ENCODE measurements at places on chromosomes 5 and 9. TPM values are rescaled to one million over a fixed set of nuclear protein-coding genes. Genes with fewer than 3 reads are reported as not detected.
A peak's percentile ranks its signal among the peaks of the same experiment; 100 is the strongest.

- H3K4me3 ChIP-seq: no peak overlapping the region
- DNase-seq: no peak
- H3K27ac ChIP-seq: no peak overlapping the region
- no peaks in the 10 kb centered on the region for H3K36me3 ChIP-seq
Measured at GRCh38 chr9:101508211-101508610, 25.4 kb upstream of the RNF20 start.

Gene NPR3
- total RNA-seq: 2.0 TPM

DNA sequence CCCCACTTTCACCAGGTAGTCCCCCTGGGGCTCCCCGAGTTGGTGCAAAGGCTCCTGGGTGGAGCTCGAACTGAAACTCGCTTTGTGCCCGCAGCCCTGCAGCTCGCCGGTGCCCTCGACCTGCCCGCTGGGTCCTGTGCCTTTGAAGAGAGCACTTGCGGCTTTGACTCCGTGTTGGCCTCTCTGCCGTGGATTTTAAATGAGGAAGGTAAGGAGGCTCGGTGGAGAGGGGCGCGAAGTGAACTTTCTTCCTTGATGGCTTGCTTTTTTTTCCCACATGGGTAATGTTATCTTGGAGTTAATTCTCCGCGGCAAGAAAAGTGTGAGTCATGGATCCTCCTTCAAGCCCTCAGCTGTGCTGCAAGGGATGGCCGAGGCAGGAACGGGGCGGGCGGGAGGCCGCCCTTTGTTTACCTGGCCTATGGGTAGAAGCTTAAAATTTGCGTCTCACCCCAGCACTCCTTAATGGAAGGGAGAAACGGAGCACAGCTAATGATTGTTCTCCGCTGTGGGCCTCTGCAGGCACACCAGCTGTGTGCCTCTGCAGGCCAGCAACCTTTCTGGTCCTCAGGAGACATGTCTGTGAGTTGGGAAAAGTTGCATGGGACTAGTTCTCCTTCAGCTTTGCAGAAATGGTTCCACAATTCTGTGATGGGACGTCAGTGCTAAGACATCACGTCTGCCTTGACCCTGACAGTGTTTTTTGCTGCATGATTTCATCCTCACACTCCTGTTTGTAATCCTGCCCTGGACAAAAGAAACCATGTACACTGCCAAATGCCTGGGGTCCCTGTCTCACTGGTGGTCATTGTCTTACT, 1.1 kb downstream of the MAMDC2 start:
- no peak for DNase-seq
- peak overlapping the region; percentile 62 for H3K4me3 ChIP-seq
- H3K27me3 ChIP-seq: no peaks in the 10 kb centered on the region
- H3K4me1 ChIP-seq: peaks cover 28% of the 10 kb centered on the region

Gene WNT8A
- not detected for total RNA-seq

- no peaks in the 10 kb centered on the region for H3K36me3 ChIP-seq
- no peak overlapping the region for H3K27ac ChIP-seq
- peaks cover 2% of the 10 kb centered on the region for H3K4me1 ChIP-seq
Measured at GRCh38 chr9:136122425-136123383, 4.0 kb upstream of the TMEM250 start.

- H3K36me3 ChIP-seq: no peaks in the 10 kb centered on the region
- H3K27ac ChIP-seq: peak overlapping the region; percentile 99
- H3K4me1 ChIP-seq: peaks cover 27% of the 10 kb centered on the region
- no peaks in the 10 kb centered on the region for H3K27me3 ChIP-seq
- H3K4me3 ChIP-seq: peak overlapping the region; percentile 91
Measured at GRCh38 chr9:33164138-33164809, 2.9 kb downstream of the B4GALT1 start.

- no peak overlapping the region for H3K27ac ChIP-seq
- H3K4me3 ChIP-seq: no peak overlapping the region
- no peaks in the 10 kb centered on the region for H3K27me3 ChIP-seq
- DNase-seq: no peak
- no peaks in the 10 kb centered on the region for H3K36me3 ChIP-seq
Measured at GRCh38 chr9:126988857-126989256, 74.3 kb downstream of the RALGPS1 start.

Measured in breast epithelium (tissue), 4 donors.